ENCODE measurements at places on chromosomes 13 and 19. TPM values are rescaled to one million over a fixed set of nuclear protein-coding genes. Genes with fewer than 3 reads are reported as not detected.

The ZNF837 gene
- total RNA-seq = 3.2 TPM

The SIGLEC9 gene
- total RNA-seq = not detected

The ARL11 gene
- not detected for total RNA-seq

The PABPC3 gene
- total RNA-seq = 0.12 TPM

The ZNF154 gene
- total RNA-seq = 6.0 TPM

The ZNF560 gene
- 1.5 TPM for total RNA-seq

The SEMA6B gene
- total RNA-seq = 0.12 TPM

The GIPC3 gene
- 0.16 TPM for total RNA-seq

The ZNF607 gene
- 3.4 TPM for total RNA-seq

The EMC10 gene
- total RNA-seq = 52.0 TPM

The ZNF345 gene
- total RNA-seq = 2.7 TPM

The DIAPH3 gene
- 8.4 TPM for total RNA-seq

The F10 gene
- 10.6 TPM for total RNA-seq

The SIGLEC5 gene
- total RNA-seq = not detected

The ERVV-1 gene
- total RNA-seq = not detected

The COX7A1 gene
- total RNA-seq = 13.3 TPM

The SYNGR4 gene
- total RNA-seq = not detected

The NUFIP1 gene
- 3.0 TPM for total RNA-seq

The CYP2A6 gene
- not detected for total RNA-seq

The SLC25A41 gene
- 0.12 TPM for total RNA-seq

The RAX2 gene
- not detected for total RNA-seq

The APLP1 gene
- 13.8 TPM for total RNA-seq

The PSENEN gene
- total RNA-seq = 6.5 TPM

The ZNF506 gene
- 14.7 TPM for total RNA-seq

The ZNF69 gene
- total RNA-seq = 8.3 TPM

The SERTM1 gene
- not detected for total RNA-seq

The ZNF726 gene
- 1.2 TPM for total RNA-seq

The EFNA2 gene
- not detected for total RNA-seq

The APC2 gene
- total RNA-seq = 0.49 TPM

The CBARP gene
- 4.2 TPM for total RNA-seq

The UBL3 gene
- total RNA-seq = 63.1 TPM

The LRCH1 gene
- 11.5 TPM for total RNA-seq

The GPR12 gene
- not detected for total RNA-seq

The UCHL3 gene
- total RNA-seq = 18.8 TPM

The TMEM86B gene
- 3.6 TPM for total RNA-seq

The MISP3 gene
- total RNA-seq = 0.49 TPM

The RNF113B gene
- not detected for total RNA-seq

The CPB2 gene
- total RNA-seq = not detected

The GNA15 gene
- total RNA-seq = not detected

The MBD3L2 gene
- not detected for total RNA-seq

The METTL21C gene
- not detected for total RNA-seq

The LACC1 gene
- total RNA-seq = 18.7 TPM

The JAK3 gene
- total RNA-seq = 5.6 TPM

The MAP4K1 gene
- total RNA-seq = not detected

The DHPS gene
- 58.8 TPM for total RNA-seq

The CCL25 gene
- not detected for total RNA-seq

The ZNF557 gene
- total RNA-seq = 22.9 TPM

The ZNF728 gene
- 0.49 TPM for total RNA-seq

The FRY gene
- total RNA-seq = 11.2 TPM

The THSD8 gene
- not detected for total RNA-seq

The OLFM2 gene
- 152 TPM for total RNA-seq

The KIR2DL1 gene
- not detected for total RNA-seq

The ODAD3 gene
- total RNA-seq = 0.36 TPM

The KRTDAP gene
- not detected for total RNA-seq

The GJB6 gene
- total RNA-seq = not detected

The KIRREL2 gene
- not detected for total RNA-seq

The RBM42 gene
- total RNA-seq = 46.0 TPM

The NCR1 gene
- not detected for total RNA-seq

All from hair follicle dermal papilla cell (primary cell).